ENCODE measurements at places on chromosomes 6 and 20.
A peak's percentile ranks its signal among the peaks of the same experiment; 100 is the strongest.

DNA sequence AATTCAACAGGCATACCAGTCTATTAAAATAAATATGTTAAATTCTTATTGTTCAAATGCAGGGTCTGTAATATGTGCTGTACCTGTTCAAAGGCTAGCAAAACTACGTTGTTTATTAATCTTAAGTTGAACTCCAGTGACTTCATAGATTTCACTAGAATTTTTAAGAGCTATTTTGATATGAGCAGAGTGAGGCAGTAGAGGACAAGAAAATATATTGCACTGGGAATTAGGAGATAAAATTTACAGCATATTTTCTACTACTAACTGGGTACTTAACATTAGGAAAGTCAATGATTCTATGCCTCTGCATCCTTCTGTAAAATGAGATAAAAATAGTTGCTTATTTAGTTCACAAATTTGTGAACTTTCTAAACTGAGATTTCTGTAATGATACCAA is 162.2 kb upstream of the BMP5 start:
- H3K4me1 ChIP-seq: no peaks in the 10 kb centered on the region
- no peak overlapping the region for H3K27ac ChIP-seq
- DNase-seq: no peak
- no peaks in the 10 kb centered on the region for H3K27me3 ChIP-seq
- H3K4me3 ChIP-seq: no peak overlapping the region
- H3K36me3 ChIP-seq: no peaks in the 10 kb centered on the region

- peaks cover 92% of the 10 kb centered on the region for H3K36me3 ChIP-seq
- no peak for DNase-seq
- H3K4me3 ChIP-seq: no peak overlapping the region
- peaks cover 2% of the 10 kb centered on the region for H3K4me1 ChIP-seq
These were observed 53.6 kb downstream of the EZR start for GRCh38 chr6:158765499-158766068.

GRCh38 chr6:147839708-147840610 is 331.5 kb downstream of the SAMD5 start:
- H3K4me3 ChIP-seq: no peak overlapping the region
- no peaks in the 10 kb centered on the region for H3K27me3 ChIP-seq
- H3K36me3 ChIP-seq: no peaks in the 10 kb centered on the region
- no peak overlapping the region for H3K27ac ChIP-seq

DNA sequence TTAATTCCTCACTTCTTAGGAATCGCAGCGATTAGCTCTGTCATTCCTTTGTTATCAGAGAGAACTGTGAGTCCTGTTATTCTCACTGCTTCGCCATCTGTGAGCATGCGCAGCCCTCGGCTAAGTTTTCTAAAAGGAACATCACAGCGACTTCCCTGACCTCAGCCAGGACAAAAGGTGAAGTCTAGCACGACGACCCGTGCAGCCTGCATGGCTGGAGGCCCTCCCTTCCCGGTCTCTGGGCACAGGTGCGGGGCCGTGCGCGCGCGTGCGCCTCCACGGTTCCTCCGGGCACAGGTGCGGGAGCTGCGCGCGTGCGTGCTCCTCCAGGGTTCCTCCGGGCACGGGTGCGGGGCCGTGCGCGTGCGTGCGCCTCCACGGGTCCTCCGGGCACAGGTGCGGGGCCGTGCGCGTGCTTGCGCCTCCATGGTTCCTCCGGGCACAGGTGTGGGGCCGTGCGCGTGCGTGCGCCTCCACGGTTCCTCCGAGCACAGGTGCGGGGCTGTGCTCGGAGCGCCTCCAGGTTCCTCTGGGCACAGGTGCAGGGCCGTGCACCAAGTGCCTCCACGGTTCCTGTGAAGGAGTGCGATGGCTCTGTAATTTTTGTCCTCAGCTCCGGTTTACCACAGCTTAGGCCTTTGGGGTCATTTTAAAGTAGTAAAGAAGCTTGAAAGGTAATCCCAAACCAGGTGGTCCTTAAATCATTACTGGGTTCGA is 212.3 kb downstream of the ERMARD start:
- H3K4me1 ChIP-seq: peaks cover 36% of the 10 kb centered on the region
- no peak overlapping the region for H3K4me3 ChIP-seq
- H3K27ac ChIP-seq: no peak overlapping the region
- DNase-seq: no peak
- H3K27me3 ChIP-seq: peaks cover 5% of the 10 kb centered on the region
- no peaks in the 10 kb centered on the region for H3K36me3 ChIP-seq

- peaks cover 2% of the 10 kb centered on the region for H3K36me3 ChIP-seq
- H3K27me3 ChIP-seq: no peaks in the 10 kb centered on the region
- peaks cover 27% of the 10 kb centered on the region for H3K4me1 ChIP-seq
- no peak overlapping the region for H3K27ac ChIP-seq
These were observed 3.0 kb upstream of the ABCF1 start for GRCh38 chr6:30568245-30568644.

DNA sequence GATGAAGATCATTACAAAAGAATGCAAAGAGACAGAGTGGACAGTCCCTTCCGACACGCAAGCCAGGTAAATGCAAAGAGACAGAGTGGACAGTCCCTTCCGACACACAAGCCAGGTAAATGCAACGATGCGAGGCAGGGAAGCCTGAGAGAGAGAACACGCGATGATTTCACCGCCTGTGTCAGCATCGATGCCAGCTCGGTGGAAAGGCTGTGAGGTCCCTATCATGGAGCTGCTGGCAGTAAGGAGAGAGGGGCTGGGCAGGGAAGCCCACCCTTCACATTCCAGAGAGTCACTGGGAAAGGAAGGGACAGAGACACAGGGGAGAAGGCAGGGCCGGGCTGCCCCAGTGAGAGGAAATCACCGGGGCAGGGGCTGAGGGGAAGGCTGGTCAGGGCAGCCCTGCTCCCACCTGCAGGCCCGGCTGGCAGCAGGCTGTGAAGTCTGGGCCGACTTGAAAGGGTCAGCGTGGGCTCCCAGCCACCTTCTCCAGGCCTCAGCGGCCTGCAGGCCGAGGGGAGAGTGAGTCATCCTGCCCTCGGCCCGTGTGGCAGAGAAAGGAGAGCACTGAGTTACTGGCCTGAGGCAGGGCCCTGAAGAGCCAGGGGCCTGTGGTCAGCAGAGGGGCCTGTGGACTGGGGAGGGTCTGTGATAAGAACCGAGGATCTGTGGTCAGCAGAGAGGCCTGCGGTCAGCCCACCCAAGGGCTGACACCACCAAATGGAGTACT is 80.4 kb downstream of the DACT2 start:
- H3K36me3 ChIP-seq: no peaks in the 10 kb centered on the region
- H3K4me1 ChIP-seq: no peaks in the 10 kb centered on the region
- no peak overlapping the region for H3K4me3 ChIP-seq
- H3K27me3 ChIP-seq: no peaks in the 10 kb centered on the region

DNA sequence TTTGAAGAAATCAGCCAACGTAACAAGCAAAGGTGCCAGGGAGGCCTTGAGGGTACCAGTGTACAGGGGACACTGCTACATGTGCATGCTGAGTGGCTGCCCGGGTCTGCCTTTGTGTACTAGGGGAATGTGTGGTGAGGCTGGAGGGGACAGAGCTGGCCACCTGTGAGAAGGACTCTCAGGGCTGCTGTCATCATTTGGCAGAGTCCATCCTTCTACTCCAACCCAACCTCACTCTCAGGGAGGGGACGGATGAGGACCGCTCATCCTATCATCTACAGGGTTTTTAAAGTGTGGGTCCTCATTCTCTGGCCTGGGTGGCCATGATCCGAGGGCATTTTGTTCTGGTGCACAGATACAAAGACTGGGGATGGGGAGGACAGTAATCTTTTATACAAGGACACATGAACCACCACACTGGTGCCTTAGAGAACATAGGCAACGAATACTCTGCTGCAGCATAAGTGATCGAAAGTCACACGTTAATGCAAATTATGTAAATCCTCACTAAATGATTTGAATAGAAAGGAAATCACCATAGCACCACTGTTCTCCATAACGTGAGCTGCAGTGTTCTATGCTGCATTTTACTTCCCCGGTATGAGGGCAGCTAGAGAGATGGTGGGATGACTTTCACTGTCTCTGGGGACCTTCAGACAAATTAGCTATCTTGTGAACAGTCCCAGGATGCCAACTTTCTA is 181.4 kb downstream of the GMPR start:
- no peaks in the 10 kb centered on the region for H3K36me3 ChIP-seq
- H3K27me3 ChIP-seq: no peaks in the 10 kb centered on the region
- peak overlapping the region; percentile 84 for H3K27ac ChIP-seq

- no peak overlapping the region for H3K27ac ChIP-seq
- H3K27me3 ChIP-seq: no peaks in the 10 kb centered on the region
- H3K4me3 ChIP-seq: no peak overlapping the region
- H3K36me3 ChIP-seq: no peaks in the 10 kb centered on the region
- H3K4me1 ChIP-seq: no peaks in the 10 kb centered on the region
- no peak for DNase-seq
These were observed 426.8 kb downstream of the QKI start for GRCh38 chr6:163841326-163841725.

DNA sequence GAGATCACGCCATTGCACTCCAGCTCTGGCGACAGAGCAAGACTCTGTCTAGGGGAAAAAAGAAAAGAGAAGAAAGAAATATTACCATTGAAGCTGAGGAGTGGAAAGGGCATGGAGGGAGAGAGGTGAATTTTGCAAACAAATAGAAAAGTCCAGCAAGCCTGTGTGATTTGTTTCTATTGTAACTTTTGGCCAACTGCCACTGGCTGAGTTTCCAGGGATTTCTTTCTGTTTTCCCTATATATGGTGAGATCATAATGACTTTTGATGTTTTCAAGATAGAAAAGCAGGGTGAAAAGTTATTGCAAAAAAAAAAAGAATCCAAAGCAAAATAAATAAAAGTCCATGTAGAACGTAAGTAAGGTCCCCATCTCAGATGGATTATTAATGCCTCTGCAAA is 184.2 kb upstream of the RALGAPA2 start:
- no peaks in the 10 kb centered on the region for H3K36me3 ChIP-seq
- no peaks in the 10 kb centered on the region for H3K4me1 ChIP-seq
- H3K4me3 ChIP-seq: no peak overlapping the region

DNA sequence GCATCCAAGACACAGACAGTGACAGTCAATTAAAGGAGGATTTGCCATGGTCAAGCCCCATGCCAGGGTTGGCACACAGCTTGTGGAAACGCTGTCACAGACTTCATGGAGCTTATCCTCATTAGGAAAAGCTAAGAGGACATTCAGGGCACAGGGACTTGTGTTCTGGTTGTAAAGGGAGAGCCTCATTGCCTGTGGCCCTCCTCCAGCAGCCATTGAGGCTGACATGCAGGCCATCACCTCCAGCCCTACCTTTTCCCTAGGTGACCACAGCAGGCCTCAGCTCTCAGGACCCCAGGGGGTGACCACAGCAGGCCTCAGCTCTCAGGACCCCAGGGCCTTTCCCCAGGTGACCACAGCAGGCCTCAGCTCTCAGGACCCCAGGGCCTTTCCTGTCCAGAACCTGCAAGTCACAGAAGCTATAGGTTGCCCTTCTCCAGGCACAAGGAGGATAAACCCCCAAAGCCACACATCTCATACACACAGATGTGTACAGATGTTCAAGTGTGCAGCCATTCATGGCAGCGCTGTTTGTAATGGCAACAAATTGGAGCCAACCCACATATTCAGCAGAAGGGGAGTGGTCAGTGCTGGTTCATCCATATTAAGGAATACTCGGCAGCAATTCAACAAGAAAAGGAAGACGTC is 26.1 kb downstream of the DUSP22 start:
- no peak overlapping the region for H3K4me3 ChIP-seq
- DNase-seq: no peak
- H3K27me3 ChIP-seq: no peaks in the 10 kb centered on the region
- peaks cover 4% of the 10 kb centered on the region for H3K4me1 ChIP-seq

All from CD4-positive, alpha-beta T cell (primary cell).